ENCODE measurements at places on chromosomes 2 and 18. TPM values are rescaled to one million over a fixed set of nuclear protein-coding genes. Genes with fewer than 3 reads are reported as not detected.

DNA sequence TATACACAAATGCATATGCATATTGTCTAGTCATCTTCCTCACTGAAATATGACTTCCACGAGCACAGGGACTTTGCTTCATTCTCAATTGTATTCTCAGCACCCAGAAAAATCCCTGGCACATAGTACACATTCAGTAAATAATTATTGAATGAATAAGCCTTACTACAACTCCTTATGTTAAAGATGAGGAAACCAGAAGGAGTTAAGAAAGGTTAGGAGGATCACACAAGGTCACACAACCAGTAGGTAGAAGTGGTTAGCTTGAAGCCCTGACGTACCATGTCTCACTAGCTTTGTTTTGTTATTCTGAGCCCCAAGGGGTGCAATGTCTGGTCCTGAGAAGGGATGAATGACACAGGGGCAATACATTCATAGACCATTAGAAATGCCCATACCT is 220.9 kb upstream of the PID1 start:
- DNase-seq, result no peak

DNA sequence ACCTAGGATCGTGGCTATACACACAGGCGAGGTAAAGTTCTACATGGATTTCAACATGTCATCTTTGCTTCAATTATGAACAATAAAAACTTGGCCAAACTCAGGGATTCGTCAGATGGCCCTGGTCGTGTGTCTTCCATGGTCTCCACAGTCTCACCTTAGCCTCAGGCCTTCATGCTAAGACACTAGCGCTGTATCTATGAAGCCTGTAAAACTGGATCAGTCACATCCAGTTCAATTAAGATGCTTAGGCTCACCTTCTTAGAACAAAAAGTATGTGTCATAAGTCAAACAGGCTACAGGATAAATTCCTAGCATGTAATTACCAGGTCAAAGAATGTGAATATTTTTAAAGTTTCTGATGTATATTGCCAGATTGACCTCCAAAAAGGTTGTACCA is 113.7 kb upstream of the NRP2 start:
- DNase-seq, result no peak

- DNase-seq, result no peak
Measured at GRCh38 chr18:27735117-27735516, 441.8 kb downstream of the CDH2 start.

DNA sequence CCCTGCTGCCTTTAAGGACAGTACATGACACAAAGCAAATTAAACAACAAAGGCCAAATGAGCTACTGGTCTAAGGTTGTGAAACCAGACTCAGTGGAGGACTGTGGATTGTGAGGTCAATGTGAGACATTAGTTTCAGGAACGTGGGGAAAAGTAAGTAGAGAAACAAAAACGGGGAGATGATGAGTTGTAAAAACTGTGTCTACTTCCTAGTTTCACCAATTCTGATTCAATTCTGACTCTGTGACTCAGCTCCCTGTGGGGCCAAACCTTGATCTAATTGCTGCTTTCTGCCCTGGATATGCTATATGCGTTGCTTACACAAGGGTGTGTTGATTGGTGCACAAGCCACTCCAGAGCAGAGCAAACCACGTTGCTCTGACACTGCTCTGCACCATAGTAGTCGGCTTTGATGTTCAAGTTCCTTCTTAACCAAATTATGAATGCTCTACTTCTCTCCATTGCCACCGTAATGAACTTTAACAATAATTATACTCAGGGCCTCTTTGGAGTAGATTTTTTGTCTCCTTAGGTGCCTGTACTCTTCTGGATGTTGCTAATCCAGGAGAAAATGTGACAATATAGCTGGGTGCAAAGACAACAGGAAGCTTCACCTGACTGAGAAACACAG is 1640.1 kb upstream of the CELF4 start:
- no peak for DNase-seq

DNA sequence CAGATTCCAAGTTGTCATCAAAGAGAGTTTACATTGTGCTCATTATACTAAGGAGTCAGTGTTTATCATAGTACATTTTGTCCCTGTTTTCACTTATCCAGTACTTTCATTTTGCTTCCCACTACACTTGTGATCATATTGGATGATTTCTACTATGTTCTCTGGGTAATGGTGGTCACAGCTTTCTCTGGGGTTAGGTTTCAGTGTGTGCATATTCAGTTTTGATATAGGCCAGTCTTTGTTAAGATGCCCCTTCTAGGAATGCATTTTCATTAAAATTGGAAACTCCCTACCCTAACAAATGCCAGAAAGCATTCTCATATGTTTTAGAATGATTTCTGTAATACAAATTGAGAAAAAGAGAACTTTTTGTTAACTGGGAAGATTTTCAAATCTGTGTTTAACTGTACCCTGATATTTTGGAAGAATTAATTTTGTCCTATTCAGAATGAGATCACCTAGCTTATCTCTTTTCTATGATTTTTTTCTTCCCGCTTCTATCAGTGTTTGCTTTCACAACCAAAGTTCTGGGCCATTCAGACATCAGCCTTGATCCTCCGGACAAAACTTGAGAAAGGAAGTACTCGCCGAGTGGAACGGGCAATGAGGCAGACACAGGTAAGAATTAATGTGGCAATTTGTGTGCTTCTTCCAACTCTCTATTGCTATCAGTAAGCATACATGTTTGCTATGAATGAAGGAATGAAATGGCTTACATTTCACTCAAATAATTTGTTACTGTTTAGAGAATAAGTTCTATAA is 74.6 kb downstream of the TTC27 start:
- no peak for DNase-seq

GRCh38 chr2:29398384-29399237 is 283.4 kb downstream of the CLIP4 start:
- no peak for DNase-seq

GRCh38 chr2:233258211-233258610 is 6.7 kb downstream of the ATG16L1 start:
- no peak for DNase-seq

DNA sequence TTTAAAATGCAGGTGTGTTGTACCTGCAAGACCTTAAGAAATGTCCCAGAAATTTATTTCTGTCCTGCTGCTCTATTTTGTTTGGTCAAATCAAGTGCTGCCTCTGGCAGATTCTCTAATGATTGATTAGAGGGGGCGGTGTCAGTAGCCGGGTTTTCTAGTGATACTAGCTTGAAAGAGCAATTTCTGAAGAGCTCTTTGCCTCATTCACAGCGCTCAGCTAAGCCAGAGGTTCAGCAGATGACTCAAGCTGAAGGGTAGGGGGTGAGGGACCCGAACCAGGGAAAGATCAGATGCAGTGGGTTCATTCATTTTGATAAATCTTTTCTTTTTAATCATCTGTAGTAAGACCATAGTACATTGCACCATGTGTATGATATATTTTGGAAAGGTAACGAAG is 15.0 kb downstream of the ZBTB7C start:
- DNase-seq, result no peak

DNA sequence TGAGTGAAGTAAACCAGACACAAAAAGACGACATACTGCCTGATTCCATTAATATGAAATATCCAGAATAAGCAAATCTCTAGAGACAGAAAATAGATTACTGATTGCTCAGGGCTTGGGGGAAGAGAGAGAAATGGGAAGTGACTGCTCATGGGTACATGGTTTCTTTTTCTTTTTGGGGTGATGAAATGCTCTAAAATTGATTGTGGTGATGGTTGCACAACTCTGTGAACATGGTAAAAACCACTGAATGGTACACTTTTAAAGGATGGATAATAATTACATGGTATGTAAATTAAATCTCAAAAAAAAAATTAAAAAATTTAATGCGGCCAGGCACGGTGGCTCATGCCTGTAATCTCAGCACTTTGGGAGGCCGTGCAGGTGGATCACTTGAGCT is 39.3 kb downstream of the RPL31 start:
- no peak for DNase-seq

GRCh38 chr2:15313657-15314056 is 247.5 kb downstream of the NBAS start:
- DNase-seq, result no peak

- DNase-seq, result no peak
Measured at GRCh38 chr2:174693344-174693743, 70.9 kb downstream of the CHRNA1 start.

GRCh38 chr2:168222088-168222487 is 25.3 kb downstream of the STK39 start:
- DNase-seq, result no peak

DNA sequence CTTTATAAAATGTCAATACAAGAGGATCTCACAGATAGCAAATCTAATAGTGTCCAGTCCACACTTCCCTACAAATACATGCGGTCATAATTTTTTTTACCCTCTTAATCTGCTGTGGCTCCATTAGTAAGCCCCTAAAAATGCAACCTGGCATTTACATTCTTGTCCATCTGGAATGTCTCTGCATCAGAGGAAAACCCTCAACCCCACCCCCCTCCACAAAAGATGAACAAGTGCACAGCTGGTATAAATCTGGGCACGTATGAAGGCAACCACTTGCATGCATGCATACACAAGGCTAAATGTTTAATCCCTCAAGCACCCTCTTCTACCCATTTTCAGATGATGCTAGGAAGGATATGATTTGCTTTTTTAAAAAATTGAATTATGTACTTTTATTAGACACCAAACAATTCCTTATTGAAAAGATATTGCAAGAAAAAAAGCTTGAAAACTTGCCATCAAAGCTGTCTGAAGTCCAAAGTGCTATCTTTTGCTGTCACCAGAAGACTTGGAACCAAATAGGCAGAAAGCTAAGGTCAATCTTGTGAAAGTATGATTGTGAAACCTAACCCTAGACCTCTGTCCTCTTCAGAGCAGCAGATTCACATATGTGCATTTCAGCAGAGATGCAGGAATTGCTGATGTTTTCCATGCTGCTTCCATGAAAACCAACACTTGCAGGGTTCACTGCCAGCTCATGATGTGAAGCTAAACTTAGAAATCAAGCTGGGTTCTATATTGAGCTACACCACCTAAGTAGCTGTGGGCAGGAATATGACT is 39.0 kb downstream of the IRS1 start:
- no peak for DNase-seq

DNA sequence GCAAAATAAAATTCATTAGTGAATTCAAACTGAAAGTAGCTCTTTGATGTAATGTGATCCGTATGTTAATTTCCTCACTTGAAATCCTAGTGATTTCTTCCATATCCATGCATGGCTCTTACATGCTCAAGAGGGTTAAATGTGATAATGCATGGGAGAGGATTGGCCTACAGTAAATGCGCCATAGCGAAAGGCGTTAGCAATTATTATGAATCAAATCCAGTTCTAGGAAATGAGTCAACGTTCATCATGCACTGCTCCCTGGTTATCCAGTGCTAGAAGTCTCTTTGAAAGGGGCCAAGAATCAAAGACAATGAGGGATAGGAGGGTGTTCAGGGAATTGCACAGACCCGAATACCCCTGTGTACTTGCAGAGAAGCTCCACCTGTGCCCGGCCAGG is 101.4 kb upstream of the RASGRP3 start:
- no peak for DNase-seq

DNA sequence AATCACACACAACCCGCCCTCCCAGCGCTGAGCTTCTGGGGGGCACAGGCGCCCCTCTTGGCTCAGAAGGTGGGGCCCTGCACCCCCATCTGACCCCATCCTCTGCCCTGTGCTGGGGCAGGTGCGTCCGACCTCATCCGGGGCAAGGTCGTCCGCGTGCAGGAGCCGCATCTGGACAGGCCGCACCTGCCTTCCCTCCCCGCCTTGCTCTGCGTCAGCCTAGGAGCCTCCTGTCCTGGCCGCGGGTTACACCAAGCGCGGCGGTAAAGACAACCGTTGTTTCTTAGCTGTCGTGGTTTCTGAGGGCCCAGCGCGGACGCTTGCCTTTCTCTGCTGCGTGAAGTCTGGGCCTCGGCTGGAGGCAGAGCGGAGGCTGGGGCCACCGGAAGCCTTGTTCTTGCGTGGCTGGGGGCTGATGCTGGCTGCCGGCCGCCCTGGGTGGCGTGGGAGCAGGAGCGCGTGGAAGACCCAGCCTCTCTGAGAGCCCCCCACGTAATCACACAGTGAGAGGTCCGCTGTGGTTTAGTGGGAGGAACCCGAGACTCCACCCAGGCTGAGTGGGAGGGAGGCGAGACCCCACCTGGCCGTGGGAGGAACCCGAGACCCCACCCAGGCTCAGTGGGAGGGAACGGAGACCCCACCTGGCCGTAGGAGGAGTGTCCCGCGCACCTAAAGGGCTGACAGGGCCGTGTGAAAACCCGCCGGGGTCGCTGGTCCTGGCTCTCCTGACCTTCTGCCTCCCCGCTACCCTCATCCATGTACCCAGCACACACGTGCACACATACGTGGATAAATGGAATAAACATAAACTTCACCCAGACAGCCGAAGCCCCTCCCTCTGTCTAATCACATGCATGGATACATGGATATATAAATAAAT is 51.8 kb downstream of the KCNG2 start:
- no peak for DNase-seq

DNA sequence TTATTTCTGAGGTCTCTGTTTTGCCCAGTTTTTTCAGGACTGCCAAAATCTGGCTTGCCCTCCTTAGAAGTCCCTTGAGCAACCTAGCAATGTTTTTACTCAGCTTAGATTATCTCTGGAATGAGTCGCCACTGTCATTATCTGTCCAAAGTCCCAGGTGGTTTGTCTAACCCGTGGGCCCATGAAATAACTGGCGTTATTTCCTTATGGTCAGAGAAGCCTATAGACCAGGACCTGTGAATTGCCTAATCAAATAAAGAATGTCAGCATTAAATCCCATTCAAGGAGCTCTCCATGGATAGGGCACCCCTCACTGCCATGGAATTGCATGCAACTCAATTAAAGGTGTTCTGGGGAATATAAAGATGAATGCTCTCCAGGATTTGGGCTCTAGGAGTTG is 373.9 kb downstream of the SETBP1 start:
- DNase-seq, result no peak

- no peak for DNase-seq
Measured at GRCh38 chr2:102971701-102972100, 209.9 kb downstream of the TMEM182 start.

GRCh38 chr2:135245071-135245470 is 193.0 kb downstream of the RAB3GAP1 start:
- no peak for DNase-seq

GRCh38 chr2:161592713-161593112 is 31.5 kb upstream of the SLC4A10 start:
- DNase-seq, result no peak

PXDN gene
- 13.7 TPM for total RNA-seq

SPEG gene
- 176 TPM for total RNA-seq

AOX1 gene
- 36.0 TPM for total RNA-seq

RTTN gene
- 6.6 TPM for total RNA-seq

TDRD15 gene
- total RNA-seq, result not detected

TAF1B gene
- total RNA-seq, result 9.7 TPM

RAB12 gene
- 76.4 TPM for total RNA-seq

PAX8 gene
- total RNA-seq, result 1.9 TPM

Data from right cardiac atrium (tissue), 5 donors.